Endothelial cell (in vitro differentiated cells): ENCODE measurements at places on chromosomes 11 and 22.
A peak's percentile ranks its signal among the peaks of the same experiment; 100 is the strongest.

GRCh38 chr11:115502636-115503082 is 1.6 kb downstream of the CADM1 start:
- DNase-seq = peak; percentile 9

DNA sequence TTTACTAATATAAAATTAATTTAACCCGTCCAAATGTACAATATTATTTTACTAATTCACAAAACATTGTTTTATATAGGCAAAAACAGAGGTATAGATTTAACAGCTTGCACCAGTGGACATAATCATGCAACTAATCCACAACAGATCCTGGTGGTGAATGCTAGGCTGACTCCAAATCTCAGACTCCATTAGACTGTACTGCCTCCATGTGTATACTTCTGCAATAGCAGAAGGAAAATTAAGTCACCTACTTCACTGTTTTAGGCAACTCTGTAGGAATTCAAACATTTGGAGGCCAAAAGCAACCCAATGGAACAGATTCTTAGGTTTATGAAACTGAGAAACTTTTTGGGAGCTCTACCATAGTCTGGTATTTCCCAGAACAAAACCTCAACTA is 30.0 kb upstream of the RAB39A start:
- DNase-seq = peak; percentile 6

DNA sequence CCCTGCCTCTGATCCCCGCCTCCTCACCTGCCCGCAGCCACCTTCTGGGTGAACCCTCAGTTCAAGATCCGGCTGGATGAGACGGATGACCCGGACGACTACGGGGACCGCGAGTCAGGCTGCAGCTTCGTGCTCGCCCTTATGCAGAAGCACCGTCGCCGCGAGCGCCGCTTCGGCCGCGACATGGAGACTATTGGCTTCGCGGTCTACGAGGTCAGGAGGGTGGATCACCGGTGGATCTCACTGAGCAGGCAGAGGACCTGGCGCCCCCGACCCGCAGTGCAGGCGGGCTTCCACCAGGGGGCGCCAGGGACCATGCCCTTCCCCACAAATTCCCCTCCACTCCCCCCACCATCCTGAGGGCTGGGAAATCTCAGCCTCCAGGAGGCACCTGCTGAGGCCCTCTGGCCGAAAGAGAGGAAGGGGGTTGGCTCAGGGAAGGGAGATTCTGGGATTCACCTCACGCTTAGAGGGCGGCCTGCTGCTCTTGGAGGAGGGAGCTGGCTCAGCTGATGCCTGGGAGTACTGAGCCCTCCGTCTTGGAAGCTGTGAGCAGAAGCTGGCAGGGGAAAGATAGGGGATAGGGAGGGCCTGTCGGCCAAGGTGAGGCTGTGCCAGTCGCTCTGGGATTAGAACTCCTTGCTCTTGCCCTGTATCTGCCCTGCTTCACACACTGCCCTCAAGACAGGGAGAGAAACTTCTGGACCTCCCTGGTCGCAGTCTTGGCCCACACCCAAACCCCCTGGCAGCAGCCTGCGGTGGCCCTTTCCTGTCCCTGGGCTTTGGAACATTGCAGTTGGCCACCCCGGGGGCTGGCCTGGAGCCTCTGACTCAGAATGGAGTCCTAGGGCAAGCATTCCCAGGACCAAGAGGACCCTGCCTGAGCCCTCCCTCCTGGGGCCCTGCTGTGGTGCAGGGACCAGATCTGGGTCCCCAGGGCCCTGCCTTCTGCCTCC is 23.2 kb downstream of the CAPN1 start:
- DNase-seq = peak; percentile 79

DNA sequence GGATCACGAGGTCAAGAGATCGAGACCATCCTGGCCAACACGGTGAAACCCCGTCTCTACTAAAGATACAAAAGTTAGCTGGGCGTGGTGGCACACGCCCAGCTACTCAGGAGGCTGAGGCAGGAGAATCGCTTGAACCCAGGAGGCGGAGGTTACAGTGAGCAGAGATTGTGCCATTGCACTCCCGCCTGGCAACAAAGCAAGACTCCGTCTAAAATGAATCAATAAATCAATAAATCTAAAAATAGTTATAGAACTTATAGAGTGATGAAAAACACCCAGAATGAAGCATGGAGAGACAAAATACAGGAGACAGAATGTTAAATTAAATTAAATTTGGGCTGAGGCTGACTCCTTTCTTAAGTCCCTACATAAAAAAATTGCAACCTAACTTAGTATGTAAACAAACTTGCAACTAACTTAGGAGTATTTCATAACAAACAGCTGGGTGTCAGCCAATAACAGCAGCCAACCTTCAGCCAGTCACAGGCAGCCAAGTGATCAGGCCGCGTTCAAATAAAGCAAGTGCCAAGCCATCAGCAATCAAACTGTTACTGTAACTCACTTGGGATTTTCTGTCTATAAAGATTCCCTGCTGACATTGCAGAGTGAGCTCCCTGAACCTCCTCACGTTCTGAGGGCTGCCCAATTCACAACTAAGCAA is 7.3 kb upstream of the TP53AIP1 start:
- DNase-seq = no peak

- DNase-seq = no peak
These were observed 18.1 kb downstream of the MRGPRD start for GRCh38 chr11:68962527-68963250.

DNA sequence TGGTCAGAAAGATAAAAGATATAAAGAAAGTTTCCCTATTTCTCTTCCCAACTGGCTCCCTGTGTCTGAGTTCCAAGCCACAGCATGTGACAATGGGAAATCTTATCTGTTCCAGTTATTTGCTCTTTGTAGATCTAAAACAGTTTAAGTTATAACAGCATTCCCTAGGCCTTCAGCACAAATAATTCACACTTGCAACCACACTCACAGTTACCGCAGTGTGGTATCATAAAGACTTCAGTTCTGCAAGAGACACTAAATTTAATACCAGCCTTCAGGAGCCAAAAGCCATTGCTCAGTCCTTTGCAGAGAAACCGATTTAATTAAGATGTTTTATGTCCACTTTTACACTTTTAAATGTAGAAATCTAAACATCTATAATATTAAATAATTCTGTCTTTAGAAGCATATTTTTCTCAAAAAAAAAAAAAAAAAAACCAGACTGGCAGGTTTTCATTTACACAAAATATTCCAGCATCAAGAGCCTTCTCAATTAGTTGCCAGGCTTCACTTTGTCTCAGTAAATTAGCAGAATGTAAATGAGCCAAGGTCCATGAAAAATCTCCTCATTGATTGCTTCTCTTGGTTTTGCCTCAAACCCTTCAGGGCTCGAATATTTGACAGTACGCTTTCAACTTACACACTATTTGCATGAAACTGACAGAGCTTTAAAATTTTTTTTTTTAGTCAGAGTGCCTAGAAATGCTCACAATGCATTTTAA is 300.0 kb upstream of the DDI1 start:
- DNase-seq = no peak

DNA sequence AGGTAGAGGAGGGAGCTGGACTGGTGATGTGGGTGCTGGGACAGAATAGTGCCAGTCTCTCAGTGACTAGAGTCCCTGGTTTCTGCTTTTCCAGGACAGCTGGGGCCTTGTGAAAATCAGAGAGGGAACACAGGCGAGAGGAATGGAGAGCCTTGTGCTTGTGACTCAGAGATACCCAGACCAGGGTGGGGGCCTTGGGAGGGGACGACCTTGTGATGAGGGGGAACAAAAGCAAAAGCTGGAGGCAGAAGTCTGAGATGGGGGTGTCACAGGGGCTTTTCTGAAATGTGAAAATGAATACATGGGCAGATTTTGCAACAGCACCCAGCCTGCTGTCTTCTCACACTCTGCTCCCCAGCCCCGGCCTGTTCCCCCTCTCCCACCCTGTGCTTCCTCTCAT is 3.4 kb upstream of the NR1H3 start:
- no peak for DNase-seq

- no peak for DNase-seq
These were observed 88.4 kb downstream of the SLC1A2 start for GRCh38 chr11:35330931-35331330.

GRCh38 chr11:103648670-103649400 is 387.6 kb upstream of the DDI1 start:
- DNase-seq = no peak

- no peak for DNase-seq
These were observed 71.3 kb downstream of the ETS1 start for GRCh38 chr11:128515826-128516778.

GRCh38 chr11:72959998-72960731 is 146.0 kb downstream of the ATG16L2 start:
- no peak for DNase-seq

DNA sequence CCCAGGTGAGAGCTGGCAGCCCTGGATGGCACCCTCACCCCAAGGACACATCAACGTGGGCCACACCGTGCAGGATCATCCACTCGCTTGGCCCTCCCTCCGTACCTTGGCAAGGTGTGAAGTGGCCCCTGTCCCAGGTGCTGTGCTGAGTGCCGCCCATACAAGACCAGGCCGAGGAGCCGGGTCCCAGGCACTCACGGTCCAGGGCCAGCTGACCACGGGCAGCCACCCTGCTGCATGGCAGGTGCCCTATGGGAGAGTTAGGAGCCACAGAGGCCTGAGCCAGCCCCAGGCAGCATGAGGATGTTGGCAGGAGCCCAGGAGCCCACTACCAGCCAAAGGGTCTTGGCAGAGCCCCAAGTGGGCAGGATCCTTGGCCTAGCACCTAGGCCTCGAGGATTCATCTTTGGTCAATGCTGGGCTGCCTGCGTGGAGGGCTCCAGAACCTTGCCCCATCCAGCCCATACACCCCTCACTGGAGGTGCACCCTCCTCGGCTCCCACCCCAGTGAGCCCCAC is 19.6 kb downstream of the RTN4R start:
- DNase-seq = no peak

DNA sequence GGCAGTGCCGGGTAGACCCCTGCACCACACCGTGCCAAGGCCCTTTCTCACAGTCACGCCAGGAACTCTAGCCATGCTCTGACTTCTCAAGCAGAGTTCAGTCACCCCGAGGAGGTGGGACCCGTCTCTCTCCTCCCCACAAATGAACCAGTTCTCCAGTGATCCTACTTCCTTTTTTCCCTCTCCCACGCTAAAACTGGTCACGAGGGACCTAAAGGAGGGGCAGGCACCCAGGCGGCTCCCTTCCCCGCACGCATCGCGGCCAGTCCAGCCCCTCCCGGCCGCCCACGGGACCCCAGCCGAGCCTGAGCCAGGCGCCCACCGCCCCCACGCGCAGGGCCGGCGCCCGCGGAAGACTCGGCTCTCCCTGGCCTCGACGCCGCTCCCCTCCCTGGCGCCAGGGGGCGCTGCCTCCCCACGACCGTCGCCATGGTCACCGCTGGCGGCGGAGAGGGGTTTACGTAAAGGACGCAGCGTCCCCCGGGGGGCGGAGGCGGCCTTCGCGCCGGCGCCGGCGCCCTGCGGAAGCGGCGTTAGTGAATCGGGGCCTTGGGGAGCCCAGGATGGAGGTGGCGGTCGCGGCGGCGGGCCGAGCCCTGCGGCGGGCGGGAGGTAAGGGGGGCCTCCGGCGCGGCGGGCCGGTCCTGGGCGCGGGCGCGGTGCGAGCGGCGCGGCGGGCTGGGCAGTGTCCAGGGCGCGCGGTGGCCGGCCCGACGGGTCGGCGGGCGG is at the start of gene DAGLA:
Gene DAGLA, plus strand, starts transcription at position 499 of the 729 bp plus-strand sequence. CDS start 39,765 bp downstream, outside the sequence.
- peak; percentile 83 for DNase-seq

- DNase-seq = no peak
These were observed 52.7 kb downstream of the IGF2 start for GRCh38 chr11:2086239-2087040.

- DNase-seq = no peak
These were observed 62.6 kb upstream of the WT1 start for GRCh38 chr11:32497951-32498350.

- DNase-seq = no peak
These were observed 13.6 kb upstream of the NUP50 start for GRCh38 chr22:45150139-45150538.

DNA sequence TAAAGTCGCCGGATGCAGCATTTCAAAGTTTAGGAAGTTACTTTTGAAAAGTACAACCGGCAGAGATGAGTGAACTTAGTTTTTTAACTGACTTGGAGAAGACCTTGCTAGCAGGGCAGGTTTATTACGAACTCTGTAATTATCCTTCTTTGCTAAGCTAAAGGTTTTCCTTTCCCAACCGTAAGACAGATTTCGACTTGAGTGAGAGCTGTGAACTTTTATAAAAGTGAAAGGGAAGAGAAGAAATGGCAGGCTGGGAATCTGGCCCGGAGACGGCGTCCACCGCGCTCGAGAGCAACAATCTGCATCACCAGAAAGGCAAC is 659 bp upstream of the TEAD1 start:
- no peak for DNase-seq

DNA sequence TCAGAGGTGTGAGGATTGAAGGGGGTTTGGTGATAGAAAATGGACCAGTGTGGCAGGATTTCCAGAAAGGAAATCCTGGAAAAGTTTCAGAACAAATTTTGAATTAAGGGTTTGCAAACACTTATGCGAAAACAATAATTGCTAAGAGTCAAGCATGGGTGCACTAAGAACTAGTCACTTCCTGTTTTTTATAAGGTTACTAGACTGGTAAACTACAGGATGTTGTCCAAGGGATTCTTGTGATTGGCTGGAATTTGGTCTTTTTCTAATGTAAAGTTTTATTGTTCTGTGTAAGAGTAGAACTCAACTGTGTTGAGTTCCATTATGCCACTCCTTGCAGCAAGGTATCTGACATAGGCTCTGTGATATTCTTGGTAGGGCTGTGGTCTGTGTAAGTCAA is 54.1 kb downstream of the LIF start:
- no peak for DNase-seq

DNA sequence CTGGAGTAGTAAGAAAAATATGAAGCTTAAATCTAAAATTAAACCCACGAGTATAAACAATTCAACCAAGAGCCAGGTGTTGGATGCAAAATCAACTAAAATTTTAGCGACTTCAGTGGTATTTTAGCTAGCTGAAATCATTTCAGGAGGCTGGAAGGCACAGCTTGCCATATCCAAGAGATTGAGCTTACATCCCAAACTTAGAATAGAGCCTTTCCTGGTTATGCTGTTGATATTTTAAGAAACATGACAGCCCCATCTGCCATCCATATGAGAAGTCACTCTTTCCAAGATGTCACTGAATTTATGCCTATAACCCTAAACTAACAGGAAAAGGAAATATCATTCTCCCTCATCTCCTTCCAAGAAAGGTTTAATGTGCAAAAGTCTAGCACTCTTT is 334.0 kb downstream of the KCNA4 start:
- DNase-seq = no peak

- DNase-seq = no peak
These were observed 1424.9 kb downstream of the TBC1D22A start for GRCh38 chr22:48187356-48187755.

- DNase-seq = no peak
These were observed 77.2 kb downstream of the SIK3 start for GRCh38 chr11:117020869-117021564.

- no peak for DNase-seq
These were observed 15.6 kb downstream of the PTH start for GRCh38 chr11:13480198-13480597.
